ENCODE measurements at places on chromosomes 5 and 9.

DNA sequence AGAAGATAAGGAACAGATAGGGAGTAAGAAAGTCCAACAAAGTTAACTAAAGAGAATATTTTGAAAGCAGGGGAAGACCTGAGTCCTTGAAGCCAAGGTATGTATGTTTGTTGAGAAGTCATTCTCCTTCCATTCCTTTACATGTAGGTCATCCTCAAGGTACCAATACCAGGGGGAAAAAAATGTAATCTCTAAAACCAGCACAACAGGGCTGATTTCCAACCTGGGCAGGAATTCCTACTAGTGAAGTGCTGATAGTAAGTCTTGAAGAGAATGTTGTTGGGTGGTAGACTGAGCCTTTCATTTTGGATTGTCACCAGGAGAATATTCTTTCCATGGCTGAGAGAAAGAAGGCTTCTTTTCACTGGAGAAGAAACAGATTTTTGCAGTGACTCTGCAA, 117.1 kb upstream of the ZNF462 start:
- DNase-seq: no peak

DNA sequence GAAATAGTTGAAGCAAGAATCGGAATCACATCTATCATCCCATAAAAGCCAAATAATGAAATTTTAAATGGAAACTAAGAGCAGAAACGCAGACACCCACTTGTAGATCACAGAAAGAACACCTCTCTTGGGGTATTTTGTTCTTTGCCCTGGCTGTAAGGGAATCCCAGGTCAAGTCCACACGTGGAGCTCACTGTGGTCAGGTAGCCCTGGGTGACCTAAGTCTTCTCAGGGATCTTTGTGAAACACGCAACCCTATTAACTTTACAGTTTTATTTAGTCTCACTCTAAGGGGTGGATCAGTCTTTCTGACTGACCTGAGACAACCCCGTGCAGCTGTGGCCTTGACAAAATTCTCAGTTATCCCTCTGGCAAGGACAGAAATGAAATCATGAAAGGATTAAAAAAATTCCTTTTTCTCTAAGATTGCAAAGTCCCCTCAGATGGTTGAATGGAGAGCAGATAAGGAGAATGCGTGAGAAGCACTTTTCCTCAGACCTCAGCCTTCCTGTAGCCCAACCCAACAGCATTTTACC, 111.6 kb downstream of the NREP start:
- no peak for DNase-seq

GRCh38 chr9:4073371-4073770, 226.5 kb downstream of the GLIS3 start:
- DNase-seq: no peak

DNA sequence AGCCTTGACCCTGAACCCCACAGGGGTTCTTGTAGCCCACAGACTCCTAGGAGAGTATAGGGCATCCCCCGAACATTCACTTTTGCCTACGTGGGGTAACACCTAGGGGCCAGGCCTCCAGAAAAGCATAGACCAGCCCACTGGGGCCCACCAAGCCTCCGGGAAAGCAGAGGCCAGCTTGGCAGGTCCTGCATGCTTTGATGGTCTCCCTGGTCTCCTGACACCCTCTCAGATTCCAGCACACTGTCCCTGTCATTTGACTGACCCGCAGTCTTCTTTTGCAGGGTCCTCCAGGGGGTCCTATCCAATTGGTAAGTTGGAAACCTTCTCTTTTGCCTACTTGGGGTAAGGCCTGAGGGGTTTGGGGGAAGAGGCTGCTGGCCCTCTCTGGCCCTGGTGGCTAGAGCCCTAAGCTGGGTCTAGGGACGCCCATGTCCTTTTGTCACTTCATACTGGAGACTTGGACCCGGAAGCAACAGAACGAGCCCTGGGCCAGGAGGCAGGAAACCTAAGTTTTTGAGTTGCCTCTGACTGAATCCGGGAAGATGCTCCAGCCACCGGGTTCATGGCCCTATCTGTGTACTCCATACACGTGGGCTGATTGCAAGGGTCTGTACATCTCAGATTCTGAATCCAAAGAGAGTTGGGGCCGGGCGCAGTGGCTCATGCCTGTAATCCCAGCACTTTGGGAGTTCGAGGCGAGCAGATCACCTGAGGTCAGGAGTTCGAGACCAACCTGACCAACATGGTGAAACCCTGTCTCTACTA, 20.9 kb upstream of the ORM1 start:
- DNase-seq: no peak

- DNase-seq: no peak
Observed at GRCh38 chr5:42880496-42881150, 68.9 kb upstream of the SELENOP start.

DNA sequence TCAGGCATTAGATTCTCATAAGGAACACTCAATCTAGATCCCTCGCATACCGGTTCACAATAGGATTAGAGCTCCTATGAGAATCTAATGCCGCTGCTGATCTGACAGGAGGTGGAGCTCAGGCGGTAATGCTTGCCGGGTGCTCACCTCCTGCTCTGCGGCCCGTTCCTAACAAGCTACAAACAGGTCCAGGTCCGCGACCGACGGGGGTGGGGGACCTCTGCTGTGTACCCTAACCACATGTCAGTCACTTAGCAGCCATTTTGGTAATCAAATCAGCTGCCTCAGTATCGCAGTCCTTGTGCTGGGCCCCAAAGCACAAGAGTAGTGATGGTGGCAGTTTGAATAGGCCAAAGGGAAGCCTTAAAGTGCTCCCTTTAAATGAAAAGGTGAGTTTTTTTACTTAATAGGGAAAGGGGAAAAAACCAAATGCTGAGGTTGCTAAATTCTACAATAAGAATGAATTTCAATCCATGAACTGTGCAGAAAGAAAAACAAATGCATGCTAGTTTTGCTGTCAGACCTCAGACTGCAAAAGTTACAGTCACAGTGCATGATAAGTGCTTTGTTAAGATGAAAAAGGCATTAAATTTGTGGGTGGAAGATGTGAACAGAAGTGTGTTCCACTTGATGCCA, 67.0 kb upstream of the TNPO1 start:
- DNase-seq: no peak

GRCh38 chr9:98773721-98774120, 22.6 kb downstream of the ANKS6 start:
- no peak for DNase-seq
